ENCODE measurements at places on chromosomes 5 and 9. TPM values are rescaled to one million over a fixed set of nuclear protein-coding genes. Genes with fewer than 3 reads are reported as not detected.

- H3K27ac ChIP-seq: no peak overlapping the region
- no peak overlapping the region for H3K4me3 ChIP-seq
- H3K27me3 ChIP-seq: no peaks in the 10 kb centered on the region
- peaks cover 74% of the 10 kb centered on the region for H3K4me1 ChIP-seq
- H3K36me3 ChIP-seq: no peaks in the 10 kb centered on the region
Measured at GRCh38 chr9:71758277-71758676, 10.0 kb downstream of the CEMIP2 start.

GRCh38 chr5:63760965-63761364 is 201.3 kb downstream of the HTR1A start:
- H3K27ac ChIP-seq: no peak overlapping the region
- no peak overlapping the region for H3K4me3 ChIP-seq
- H3K27me3 ChIP-seq: no peaks in the 10 kb centered on the region

The PCDHA7 gene
- not detected for total RNA-seq

The PCDHGB6 gene
- 0.05 TPM for total RNA-seq

The RANBP3L gene
- total RNA-seq: not detected

Measured in activated naive CD4-positive, alpha-beta T cell treated with anti-CD3 and anti-CD28 coated beads for 36 hours (primary cell).